ENCODE measurements at places on chromosomes 3 and 15.

DNA sequence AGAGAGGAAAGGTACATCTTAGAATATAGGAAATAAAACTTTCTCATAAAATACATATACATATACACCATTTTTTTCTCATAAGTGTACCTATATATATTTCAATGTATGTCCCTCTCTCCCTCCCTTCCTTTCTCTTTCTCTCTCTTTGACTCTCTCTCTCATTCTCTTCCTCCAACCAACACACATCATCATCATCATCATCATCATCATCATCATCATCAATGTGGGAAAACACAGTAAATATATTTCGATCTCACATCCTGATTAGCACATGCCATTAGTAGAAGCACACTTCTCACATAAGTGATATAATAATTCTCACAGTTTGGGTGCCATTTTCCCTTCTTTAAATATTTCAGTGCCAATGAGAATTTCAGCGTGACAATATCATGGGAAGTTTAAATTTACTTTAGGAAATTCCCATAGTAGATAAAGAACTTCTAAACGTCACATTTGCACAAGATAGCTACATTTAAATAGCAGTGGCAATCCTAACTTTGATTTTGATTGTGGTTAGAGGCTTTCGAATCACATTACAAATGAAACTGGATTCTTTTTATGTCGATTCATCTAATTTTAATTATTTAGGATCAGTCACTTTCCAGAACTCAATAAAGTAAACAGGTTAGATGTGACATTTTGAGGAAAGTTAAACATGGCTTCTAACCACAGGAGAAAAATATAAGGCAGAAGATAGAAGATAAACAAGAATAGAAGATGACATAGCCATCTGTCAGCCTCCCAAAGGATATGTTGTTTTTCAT, 33.0 kb upstream of the ACTC1 start:
- DNase-seq = no peak

GRCh38 chr15:74776821-74777768, 4.8 kb upstream of the CSK start:
- DNase-seq = no peak

GRCh38 chr15:43239732-43240491, 19.1 kb upstream of the EPB42 start:
- DNase-seq = peak; percentile 67

DNA sequence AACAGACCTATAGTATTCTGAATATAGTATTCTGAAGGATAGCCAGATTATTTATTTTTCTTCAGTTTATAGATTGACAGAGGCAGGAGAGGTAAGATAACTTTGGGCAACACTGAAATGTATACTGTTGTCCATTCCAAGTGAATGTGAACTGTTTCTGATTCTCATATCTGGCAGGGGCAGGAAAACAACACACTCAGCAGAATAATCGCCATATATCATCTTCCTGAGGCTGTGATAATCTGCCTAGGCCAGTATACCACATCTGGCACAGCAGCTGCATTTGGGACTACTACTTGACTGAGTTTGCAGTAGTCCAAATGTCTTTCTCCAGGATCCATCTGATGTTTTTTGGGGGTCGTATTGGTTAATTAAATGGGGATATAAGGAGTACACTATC, 22.4 kb upstream of the SETD2 start:
- DNase-seq = no peak

DNA sequence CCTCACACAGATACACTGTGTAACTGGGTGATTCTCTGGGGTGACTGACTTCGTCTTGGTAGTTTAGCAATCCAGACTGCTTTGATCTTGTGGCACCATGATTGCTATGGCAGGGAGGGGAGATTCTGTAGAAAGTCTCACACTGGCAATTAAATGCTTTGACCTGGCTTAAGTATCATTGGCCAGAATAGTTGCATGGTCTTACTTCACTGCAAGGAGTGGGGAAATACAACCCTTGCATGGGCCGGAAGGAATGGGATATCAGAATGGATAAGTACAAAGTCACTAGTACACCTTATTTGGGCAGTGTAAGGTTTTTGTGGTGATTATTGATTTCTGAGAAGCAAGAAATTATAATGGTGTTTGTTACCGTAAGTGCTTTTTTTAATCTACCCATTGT, 153.8 kb downstream of the UBE2E2 start:
- no peak for DNase-seq

Data from SK-MEL-5 (cell line).